Activated CD8-positive, alpha-beta memory T cell treated with anti-CD3 and anti-CD28 coated beads, Interleukin-2, amount 50 U/mL, for 4 hours (primary cell): ENCODE measurements at places on chromosomes 6 and 20.

DNA sequence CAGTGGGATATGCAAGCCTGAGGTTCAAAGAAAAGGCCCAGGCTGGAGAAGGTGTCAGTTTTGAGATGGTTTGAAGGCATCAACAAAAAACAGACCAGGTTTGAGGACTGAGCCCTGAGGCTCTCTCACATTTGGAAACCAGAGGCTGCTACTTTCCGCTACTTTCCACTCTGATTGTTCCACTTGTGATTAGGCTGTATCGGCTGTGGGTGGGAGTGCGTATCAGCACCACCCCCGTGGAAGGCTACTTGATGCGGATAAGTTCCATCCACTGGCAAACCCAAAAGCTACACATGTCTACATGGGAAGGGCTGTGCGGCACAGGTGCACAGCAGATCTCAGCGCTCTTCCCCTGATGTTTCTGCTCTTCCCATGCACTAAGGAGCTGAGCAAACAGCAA, 198.7 kb downstream of the GMPR start:
- peak; percentile 22 for DNase-seq

DNA sequence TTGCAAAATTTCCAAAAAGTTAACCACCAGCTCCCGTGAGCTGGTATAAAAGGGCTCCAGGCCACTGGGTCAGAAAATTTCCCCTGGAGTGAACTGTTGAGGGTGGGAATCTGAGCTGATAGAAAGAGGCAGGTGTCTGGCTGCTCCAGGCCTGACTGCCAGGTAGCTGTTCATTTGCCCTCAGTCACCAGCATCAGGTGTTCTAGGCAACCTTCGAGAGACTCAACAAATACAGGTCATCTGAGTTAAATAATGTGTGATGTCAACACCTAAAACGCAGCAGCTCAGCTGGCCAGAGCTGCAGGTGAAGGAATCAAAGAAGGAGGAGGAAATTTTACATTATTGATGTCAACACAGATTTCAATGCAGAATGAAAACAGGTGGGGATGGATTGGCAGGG, 46.7 kb downstream of the KCNK5 start:
- no peak for DNase-seq

DNA sequence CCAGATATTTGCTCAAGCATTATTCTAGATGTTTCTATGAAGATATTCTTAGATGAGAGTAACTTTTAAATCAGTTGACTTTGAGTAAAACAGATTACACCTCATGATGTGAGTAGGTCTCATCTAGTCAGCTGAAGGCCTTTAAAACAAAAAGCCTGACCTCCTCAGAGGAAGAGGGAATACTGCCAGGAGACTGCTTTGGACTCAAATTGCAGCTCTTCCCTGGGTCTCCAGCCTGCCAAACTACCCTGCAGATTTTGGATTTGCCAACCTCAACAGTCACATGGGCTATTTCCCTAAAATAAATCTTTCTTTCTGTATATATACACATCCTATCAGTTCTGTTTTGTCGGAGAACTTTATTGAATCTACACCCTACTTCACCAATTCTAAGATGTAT, 182.5 kb upstream of the TENT5A start:
- no peak for DNase-seq

DNA sequence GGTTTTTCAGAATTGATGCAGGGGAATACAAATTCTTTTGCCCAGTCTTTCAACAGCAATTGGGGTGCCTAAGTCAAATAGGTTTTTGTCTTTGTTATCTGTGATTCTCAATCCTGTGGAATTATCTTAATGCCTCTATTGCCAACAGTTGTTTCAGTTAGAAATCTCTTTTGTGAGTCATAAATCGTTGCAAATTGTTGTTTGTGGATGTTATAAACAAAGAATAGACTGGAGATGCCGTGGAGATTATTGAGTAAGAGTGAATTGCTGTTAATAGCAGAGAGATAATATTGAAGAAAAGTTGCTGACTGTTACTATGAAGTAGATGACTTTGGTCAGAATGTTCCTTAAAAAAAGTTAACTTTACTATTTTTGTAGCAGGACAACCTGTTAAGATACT, 63.7 kb upstream of the POPDC3 start:
- no peak for DNase-seq

- DNase-seq: no peak
Measured at GRCh38 chr20:695165-695866, 19.7 kb upstream of the SCRT2 start.

DNA sequence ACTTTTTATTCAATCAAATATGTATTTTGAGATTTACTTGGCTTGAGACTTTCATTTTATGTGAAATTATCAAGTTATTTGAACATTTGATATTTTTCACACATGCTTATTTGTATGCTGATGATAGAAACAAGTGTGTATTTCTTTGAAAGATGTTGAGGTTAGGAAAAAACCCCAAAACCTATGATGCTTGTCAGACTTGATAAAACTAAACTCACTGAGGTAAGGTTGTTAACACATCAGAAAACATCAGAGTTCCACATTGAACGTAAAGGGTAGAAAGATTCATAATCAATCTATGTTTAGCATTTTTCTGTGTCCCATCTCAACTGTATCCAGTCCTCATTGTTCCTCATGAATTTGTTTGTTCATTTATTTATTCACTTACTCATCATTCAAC, 12.2 kb downstream of the SF3B5 start:
- DNase-seq: no peak

GRCh38 chr6:27986928-27987725, 30.1 kb downstream of the OR2B6 start:
- no peak for DNase-seq

DNA sequence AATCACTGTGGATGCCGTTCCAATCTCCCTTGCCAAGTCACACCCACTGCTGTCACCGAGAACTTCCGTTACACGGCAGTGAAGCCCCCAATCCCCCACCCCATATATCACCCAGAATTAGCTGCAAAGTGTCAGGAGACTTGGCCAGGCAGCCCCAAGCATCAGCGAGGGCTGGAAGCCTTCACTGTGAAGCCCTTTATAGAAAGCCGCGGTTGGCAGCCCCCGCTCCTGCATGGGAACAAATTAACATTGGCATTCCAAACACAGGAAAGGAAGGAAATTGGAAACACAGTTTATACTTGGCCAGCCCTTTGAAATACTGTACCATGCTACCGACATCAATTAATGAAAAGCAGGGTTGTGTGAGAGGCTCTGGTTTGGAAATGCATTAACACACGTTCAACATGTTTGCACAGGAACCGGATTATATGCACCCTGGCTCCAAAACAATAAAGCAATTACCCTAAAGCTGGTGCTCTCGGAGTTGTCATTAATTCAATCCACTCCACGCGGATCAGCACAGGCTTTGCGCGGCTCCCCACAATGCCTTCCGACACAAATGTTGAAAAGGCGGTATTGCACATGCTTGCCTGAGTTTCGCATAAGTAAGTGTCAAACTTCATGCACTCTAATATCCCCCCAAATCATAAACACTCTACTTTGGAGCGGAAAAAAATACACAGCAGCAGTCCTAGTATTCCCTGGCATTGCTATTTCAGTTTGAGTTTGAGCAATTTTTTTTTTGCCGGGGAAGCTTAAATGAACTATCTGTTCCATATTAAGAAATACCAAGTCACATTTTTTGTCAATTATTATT, 7.1 kb downstream of the BMP7 start:
- no peak for DNase-seq

- DNase-seq: no peak
Measured at GRCh38 chr20:62587757-62588402, 54.4 kb upstream of the SLCO4A1 start.

DNA sequence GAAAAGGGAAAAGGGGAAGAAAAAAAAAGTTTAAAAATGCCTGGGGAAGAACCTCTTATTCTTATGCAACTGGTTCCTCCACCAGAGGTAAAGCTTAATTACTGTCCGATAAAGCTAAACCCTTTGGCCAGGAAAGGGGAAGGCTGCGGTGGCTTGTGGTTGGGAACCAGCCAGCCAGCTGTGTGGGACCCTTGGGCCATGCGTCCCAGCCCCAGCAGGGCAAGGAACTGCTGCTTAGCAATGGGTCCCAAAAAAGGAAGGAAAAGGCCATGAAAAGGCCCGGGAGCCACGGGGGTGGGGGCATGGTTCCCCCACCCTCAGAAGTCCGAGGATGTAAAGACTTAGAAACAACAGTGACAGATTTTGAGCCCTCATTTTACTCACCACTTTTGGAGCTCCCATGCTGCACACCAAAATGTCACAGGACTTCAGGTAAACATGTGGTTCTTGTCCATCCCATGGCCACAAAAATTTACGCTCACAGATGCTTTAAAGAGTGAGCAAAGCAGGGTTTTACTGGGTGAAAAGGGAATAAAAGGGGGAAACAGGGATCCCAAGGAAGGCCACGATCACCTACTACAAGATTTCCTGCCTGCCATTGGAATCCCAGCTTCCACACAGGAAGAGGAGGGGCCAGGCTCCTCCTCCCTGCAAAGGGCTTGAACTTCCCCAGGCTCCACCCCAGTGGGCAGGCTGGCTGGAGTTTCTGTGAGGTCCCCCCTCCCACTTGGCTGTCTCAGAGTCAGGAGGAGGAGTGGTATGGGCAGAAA, 1234.7 kb upstream of the GJE1 start:
- DNase-seq: no peak

- DNase-seq: no peak
Measured at GRCh38 chr6:383856-384255, 7.7 kb upstream of the IRF4 start.

- no peak for DNase-seq
Measured at GRCh38 chr6:38796006-38796405, 80.9 kb downstream of the DNAH8 start.

- peak; percentile 40 for DNase-seq
Measured at GRCh38 chr6:32845384-32845884, 1.6 kb upstream of the PSMB8 start.

DNA sequence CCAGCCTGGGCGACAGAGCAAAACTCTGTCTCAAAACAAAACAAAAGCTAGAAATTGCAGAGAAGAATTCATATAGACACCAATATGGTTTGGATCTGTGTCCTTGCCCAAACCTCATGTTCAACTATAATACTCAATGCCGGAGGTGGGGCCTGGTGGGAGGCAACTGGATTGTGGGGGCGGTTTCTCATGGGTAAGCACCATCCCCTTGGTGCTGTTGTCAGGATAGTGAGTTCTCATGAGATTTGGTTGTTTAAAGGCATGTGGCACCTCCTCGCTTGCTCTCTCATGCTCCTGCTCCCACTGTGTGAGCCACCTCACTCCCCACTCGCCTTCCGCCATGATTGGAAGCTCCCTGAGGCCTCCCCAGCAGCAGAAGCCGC, 15.2 kb downstream of the NINL start:
- DNase-seq: no peak

DNA sequence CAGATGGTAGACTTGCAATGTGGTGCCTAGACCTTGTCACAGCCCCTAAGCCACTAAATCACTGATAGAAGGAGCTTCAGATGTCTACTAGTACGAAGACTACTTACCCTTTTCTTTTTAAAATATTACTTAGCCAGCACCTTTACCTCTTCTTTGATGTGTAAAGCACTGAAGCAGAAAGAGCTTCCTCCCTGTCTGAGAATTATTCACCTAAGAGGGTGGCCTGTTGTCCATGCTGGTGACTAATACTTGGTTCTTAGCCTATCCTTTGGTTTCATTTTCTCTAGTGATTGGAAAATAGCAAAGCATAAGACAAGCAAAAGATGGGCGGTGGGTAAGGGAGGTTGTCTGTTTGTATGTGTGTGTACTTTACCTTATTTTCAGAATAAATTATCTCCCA, 794.6 kb downstream of the TFAP2A start:
- DNase-seq: no peak
